ENCODE measurements at places on chromosomes 11 and 22.

- DNase-seq: no peak
Observed at GRCh38 chr11:108758458-108758857, 93.6 kb downstream of the DDX10 start.

- no peak for DNase-seq
Observed at GRCh38 chr11:84310268-84310667, 1024.1 kb upstream of the CCDC90B start.

GRCh38 chr11:85717429-85717828 lies 31.4 kb upstream of the CCDC89 start:
- no peak for DNase-seq

GRCh38 chr11:65915101-65915820 lies 3.6 kb downstream of the C11orf68 start:
- no peak for DNase-seq

- no peak for DNase-seq
Observed at GRCh38 chr22:46124383-46125144, 25.8 kb upstream of the PPARA start.

Measured in EH (cell line).